ENCODE measurements at places on chromosomes 2 and 18.

DNA sequence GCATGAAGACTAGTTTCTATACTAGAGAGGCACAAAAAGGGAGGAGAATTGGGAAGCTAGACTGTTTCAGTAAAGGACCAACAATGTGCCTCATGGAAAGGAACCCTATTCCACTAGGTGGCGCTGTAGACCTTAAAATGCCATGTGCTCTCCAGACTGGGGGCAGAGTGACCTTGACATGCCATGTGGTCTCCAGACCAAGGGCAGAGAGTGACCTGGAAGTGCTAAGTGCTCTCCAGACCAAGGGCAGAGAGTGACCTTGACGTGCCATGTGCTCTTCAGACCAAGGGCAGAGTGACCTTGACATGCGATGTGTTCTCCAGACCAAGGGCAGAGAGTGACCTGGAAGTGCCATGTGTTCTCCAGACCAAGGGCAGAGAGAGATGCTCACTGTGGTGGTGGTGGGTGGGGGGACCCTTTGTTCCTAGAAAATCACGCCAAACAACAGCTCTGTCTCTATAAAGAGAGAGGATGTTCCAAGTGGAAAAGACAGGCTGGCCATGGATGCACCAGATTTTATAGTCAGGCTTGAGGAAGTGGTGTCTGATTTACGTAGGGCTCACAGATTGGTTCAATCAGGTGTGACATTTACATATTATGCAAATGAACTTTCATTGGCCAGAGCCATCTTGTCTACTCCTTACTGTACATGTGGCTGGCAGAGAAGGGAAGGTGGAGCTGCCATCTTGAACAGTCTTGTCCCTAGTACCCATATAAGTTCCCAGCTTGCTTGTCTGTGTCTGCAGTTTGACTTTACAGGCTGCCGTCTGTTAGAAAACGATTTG lies 344.0 kb upstream of the DDX18 start:
- DNase-seq, result peak; percentile 45

DNA sequence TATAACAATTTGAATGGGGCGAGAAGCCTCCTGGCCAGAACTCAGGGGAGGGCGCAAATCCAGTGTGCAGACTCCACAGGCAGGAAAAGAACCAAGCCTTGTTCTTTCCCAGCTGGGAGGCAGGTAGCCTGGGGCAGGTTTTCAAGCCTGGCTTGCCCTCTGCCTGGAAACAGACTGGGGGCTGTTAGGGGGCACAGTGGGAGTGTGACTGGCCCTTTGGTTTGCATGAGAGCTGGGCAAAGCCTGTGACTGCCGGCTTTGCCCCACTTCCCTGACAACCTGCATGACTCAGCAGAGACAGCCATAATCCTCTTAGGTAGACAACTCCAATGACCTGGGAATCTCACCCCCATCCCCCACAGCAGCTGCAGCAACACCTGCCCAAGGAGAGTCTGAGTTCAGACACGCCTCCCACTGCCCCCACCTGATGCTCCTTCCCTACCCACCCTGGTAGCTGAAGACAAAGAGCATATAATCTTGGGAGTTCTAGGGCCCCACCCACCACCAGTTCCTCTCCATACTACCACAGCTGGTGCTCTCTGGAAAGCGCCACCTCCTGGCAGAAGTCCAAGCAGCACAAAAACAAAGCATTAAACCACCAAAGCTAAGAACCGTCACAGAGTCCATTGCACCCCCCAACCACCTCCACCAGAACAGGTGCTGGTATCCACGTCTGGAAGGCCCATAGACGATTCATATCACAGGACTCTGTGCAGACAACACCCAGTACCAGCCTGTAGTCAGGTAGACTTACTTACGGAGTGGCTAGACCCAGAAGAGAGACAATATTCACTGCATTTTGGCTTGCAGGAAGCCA lies 402.5 kb downstream of the STK39 start:
- DNase-seq, result no peak

- DNase-seq, result no peak
Observed at GRCh38 chr2:222722327-222722946, 51.0 kb downstream of the MOGAT1 start.

DNA sequence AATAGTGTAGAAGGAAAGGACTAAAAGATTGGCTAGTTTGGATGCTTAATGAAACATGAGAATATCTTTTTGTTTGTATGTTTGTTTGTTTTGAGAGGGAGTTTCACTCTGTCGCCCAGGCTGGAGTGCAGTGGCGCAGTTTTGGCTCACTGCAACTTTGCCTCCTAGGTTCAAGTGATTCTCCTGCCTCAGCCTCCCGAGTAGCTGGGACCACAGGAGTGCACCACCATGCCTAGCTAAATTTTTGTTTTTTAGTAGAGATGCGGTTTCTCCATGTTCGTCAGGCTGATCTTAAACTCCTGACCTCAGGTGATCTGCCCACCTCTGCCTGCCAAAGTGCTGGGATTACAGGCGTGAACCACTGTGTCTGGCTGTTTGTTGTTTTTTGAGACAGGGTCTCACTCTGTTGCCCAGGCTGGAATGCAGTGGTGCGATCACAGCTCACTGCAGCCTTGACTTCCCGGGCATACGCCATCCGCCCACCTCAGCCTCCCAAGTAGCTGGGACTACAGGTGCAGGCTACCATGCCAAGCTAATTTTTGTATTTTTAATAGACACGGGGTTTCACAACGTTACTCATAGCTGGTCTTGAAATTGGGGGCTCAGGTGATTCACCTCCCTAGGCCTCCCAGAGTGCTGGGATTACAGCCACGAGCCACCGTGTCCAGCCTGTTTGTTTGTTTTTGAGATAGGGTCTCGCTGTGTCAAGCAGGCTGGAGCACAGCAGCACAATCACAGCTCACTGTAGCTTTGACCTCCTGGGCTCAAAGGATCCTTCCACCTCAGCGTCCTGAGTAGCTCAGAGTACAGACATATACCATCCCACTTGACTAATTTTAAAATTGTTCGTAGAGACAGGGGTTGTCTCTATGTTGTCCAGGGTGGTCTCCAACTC lies 209.2 kb downstream of the MYCN start:
- DNase-seq, result no peak

GRCh38 chr2:189350540-189351209 lies 90.6 kb upstream of the WDR75 start:
- DNase-seq, result no peak

DNA sequence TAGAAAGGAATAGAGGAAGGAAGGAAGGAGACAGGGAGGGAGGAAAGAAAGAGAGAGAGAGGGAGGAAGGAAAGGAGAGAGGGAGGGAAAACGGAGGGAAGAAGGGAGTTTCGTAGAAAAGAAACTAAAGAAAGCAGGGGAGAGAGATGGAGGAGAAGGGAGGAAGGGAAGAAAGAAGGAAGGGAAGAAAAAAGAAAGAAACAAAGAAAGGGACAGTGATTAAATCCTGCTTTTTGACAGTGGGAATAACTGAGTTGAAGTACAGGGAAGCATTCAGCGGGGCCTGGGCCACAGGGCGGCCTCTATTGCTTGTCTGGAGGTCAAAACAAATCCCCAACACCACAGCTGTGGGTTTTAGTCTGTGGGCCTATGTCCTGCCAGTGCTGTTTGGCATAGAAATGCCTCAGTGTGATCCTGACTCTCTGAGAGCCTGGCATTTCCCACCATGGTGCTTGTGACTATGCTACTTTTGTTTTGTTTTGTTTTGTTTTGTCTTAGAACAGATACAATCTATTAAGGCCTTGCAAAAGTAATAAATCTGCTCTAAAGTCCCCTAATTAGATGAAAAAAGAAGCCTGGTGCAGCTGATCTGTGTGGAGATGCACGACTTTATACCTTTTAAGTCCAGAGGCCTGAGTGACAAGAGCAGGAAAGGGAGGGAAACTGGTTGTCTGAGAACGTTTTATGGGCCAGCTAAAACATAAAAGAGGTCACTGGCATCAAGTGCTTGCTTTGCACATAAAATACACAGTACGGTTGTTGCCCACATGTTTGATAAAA lies 40.0 kb downstream of the IL1RL2 start:
- DNase-seq, result no peak

GRCh38 chr18:65983750-65984149 lies 232.9 kb downstream of the CDH7 start:
- no peak for DNase-seq

- no peak for DNase-seq
Observed at GRCh38 chr2:187617905-187618304, 63.7 kb upstream of the TFPI start.

DNA sequence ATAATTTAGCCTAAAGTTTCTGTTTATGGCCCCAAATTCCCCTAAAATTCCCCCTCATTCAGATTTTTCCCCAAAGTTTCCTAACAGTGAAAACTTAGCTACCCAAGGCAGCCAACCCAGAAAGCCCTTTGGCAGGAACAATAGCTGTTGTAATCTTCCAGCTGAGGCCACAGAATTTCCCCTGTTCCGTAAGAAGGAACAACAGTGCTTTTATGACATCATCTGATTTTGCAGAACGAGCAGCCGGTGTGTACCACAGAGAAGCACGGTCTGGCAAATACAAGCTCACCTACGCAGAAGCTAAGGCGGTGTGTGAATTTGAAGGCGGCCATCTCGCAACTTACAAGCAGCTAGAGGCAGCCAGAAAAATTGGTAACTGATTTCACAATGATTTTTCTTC lies 6.3 kb downstream of the TNFAIP6 start:
- DNase-seq, result peak; percentile 13

GRCh38 chr2:145416640-145417039 lies 896.7 kb upstream of the ZEB2 start:
- DNase-seq, result no peak

DNA sequence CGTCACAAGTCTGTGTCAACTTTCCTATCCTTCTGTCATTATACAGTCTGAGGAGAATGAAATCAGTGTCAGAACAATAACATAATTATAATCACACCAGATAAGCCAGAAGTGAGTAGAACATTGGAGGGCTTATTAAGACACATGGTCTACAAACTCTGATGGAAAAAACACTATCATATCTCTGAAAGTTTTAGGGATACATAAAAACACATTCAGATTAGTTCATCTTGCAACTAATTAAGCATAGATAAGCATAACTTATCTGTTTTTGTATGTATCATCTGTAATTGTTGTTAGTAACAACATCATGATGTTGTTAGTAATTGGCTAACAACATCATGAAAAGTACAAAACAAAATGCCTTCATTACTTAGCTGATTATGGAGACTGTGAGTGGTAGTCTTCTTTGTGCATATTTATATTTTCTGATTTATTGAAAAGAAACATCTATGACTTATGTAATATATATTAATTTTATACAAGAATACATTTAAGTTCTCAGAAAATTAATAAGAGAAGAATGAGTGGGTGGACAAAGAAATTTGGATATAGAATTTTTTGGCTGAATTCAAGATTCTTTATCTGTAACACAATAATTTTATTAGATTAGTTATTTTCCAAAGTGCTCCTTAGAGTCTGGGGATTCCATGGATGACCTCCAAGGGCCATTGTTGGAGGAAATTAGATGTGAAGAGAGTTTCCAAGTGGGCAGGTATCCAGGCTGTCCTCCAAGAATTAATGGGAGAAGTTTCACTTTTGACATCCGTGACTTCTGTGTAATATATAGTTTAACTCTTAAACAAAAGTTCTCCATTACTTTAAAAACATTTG lies 16.9 kb upstream of the CCDC102B start:
- no peak for DNase-seq

GRCh38 chr2:239321596-239322415 lies 79.0 kb downstream of the HDAC4 start:
- no peak for DNase-seq

GRCh38 chr2:219611866-219612576 lies 14.4 kb downstream of the STK11IP start:
- DNase-seq, result no peak

GRCh38 chr2:215793747-215794595 lies 219.4 kb downstream of the MREG start:
- DNase-seq, result peak; percentile 76

- DNase-seq, result no peak
Observed at GRCh38 chr2:72235497-72236415, 88.1 kb upstream of the CYP26B1 start.

- DNase-seq, result no peak
Observed at GRCh38 chr2:120860579-120860922, 124.9 kb downstream of the GLI2 start.

DNA sequence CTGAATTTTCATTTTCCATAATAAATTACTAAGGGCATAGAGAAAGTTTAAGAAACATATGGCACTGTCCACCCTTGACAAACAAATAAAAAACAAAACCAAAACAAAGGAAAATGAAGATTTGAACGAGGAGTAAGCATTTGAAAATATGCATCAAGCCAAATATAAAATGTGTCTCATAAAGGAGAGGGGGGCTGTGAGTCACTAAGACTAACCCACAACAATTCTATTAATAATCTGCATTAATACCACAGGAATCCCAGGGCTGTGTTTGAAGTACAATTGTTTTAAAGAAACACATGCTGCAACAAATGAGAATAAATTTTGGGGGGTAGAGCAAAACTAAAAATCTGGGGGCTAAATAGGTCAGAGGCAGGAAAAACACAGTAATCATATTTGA lies 53.8 kb upstream of the STK17B start:
- DNase-seq, result peak; percentile 37

DNA sequence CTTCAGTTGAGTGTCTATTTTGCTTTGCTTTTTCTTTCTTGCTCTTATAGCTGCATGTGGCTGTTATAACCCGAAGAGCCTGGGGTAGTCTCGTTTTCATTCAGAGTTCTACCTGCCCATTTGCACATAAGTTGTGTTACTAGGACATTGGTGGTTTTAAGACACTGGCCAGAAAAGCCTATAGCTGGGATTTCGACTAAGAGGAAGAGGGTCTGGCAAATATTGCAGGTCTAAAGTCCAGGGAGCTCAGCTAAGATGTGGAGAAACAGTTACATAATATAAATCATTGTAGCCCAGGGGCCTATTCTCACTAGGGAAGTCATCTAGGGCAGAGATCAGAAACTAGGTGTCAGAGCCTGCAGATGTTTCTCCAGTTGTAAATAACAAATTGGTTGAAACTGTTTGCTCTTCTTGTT lies 120.8 kb downstream of the BABAM2 start:
- DNase-seq, result no peak

- no peak for DNase-seq
Observed at GRCh38 chr2:229126066-229126465, 145.0 kb downstream of the PID1 start.

- DNase-seq, result no peak
Observed at GRCh38 chr2:137764646-137765045, 199.6 kb upstream of the HNMT start.

- DNase-seq, result no peak
Observed at GRCh38 chr2:10054424-10054823, 11.1 kb downstream of the KLF11 start.

DNA sequence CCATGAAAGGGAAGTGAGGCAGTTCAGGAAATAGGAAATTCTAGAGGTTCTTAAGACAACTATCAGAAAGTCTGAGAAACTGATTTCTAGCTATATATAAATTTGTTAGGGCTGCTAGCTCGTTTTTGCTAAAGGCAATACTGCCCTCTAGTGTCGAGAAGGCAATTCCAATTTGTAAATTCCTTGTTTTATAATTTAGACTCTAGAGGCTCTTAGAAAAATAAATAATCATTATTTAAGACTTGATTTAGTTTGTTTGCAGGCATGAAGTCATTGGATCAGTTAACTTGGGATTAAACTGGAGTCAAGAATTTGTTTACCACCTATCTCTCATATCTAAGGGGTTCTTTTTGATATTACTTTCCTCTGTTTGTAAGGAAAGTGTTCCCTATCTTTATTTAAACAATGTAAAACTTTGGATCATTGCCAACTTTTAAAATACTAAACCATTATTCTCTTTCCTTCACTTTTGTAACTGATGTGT lies 66.2 kb downstream of the ACVR2A start:
- peak; percentile 9 for DNase-seq

Data from urothelium cell line (cell line).